ENCODE measurements at places on chromosomes 11 and 22. TPM values are rescaled to one million over a fixed set of nuclear protein-coding genes. Genes with fewer than 3 reads are reported as not detected.

DNA sequence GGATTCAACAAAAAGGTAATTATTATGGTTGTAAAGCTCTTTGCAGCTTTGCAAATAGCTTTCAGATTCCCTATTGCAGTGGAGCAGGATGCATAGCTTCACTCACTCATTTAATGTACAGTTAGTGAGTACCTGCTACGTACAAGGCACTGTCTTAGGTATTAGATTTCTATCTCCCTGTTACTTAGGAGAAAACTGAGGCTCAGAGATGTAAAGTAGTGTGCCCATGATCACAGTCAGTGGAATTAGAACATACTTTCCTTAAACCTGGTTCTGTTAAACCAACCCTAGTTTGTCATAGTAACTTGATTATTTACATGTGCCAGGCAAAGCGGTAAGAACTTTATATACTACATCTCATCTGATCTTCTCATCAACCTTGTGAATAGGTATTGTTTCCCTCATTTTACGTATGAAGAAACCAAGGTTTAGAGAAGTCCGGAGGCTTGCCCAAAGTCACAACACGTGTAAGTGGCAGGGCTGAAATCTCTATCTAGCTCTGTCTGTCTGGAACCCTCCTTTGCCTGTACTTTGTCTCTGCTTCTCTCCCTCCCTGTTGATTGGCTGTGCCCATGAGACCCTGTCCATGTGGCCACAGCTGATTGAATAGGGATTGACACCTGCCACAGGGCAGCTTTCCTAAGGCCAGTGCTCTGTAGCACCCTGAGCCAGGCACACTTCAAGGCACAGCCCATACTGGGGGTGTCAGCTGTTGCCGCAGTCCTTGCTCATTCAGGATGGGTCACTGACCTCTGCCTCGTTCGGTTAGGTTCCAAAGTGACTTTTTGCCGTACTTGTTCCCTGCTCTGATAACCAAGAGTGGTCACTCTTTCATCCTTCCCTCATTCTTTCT is 63.8 kb upstream of the PRSS23 start:
- no peak for DNase-seq

The SCN3B gene
- 0.64 TPM for total RNA-seq

DNA sequence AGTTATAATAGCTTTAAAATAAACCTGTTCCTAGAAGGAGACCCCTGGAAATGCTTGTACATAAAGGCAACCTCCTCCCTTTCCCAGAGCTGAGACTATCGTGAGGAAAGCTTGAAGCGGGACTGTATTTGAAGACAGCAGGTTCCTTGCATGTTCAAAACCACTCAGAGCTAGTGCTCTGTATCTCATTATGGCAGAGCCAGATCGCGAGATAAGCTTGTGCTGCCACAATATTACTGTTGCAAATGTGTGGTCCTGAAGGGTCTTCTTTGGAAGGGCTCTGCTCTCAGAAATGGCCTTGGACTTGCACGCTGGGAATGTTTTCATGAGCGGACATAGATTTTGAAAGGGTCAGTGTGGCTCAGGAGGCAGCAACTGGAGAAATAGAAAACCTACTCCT is 168.2 kb downstream of the KIRREL3 start:
- no peak for DNase-seq

- no peak for DNase-seq
Measured at GRCh38 chr11:105381941-105382340, 227.9 kb upstream of the GRIA4 start.

GRCh38 chr11:111364503-111364902 is 14.6 kb downstream of the POU2AF1 start:
- DNase-seq: no peak

The KBTBD4 gene
- 15.9 TPM for total RNA-seq

DNA sequence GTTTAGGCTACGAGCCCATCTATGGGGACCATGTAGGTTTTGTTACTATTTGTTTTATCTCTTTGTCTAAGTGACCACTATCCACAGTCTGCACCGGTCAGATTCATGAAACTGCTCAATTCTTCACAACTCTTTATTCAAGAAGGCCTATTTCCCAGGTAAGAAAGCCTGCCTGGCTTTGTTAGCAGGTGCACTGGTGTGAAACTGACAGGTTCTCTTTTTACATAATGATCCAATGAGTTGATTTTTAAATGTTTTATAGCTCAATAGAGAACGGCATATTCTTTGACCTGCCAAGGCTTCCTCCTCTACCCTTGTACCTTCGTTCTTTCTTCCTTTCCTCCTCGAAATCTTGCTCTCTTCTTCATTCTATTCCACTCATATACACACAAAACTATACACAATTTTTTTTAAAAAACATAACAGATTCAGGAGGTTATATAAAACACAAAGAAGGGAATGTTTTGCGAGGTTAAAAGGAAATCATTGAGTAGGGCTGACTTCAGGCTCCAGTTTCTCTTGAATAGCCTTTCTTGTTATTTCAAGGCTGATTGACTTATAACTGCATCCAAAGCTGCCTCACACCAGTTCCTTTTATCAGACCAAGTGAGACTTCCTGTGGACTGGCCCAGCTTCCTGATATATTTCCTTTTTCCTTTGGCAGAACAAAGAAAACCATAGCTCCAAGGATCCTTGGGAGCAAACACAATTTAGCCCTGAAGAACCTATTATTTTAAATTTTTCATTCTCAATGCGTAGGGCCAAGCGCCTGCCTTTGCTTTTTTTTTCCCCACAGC is 11.4 kb downstream of the FLI1 start:
- DNase-seq: no peak

The CADM1 gene
- 12.5 TPM for total RNA-seq

The CRYBA4 gene
- 0.52 TPM for total RNA-seq

DNA sequence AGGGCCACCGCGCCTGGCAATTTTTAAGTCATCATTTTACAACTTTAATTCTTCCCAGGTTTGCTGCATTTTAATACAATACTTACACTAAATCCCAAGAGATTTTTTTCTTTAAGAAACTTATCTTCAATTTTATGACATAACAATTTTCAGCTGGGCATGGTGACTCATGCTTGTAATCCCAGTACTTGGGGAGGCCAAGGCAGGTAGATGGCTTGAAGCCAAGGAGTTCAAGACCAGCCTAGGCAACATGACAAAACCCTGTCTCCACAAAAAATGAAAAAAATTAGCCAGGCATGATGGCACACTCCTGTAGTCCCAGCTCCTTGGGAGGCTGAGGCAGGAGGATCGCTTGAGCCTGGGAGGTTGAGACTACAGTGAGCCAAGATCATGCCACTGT is 38.8 kb downstream of the CLDN25 start:
- DNase-seq: no peak

- DNase-seq: no peak
Measured at GRCh38 chr22:46416891-46417580, 81.5 kb downstream of the TRMU start.

The MUC6 gene
- total RNA-seq: not detected

- peak; percentile 42 for DNase-seq
Measured at GRCh38 chr22:27718186-27719035, 83.1 kb downstream of the MN1 start.

- DNase-seq: no peak
Measured at GRCh38 chr11:61416941-61417340, 12.8 kb downstream of the CPSF7 start.

The GAL gene
- total RNA-seq: 65.2 TPM

DNA sequence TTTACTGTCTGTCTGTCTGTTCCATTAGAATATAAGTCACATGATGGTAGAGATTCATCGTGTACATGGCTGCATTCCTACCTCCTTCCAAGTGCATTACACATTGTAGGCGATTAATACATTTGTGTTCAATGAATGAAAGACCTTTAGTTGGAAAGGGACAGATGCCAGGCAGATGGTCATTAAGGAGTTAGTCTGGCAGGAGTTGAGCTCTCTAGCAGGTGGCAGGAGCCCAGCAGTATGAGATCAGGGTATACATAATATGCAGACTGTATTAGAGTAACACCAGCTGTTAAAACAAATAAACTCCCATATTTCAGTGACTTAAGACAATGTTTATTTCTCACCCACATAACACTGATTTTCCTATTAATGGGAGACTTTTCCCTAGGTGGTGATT is 147.7 kb upstream of the LARGE1 start:
- DNase-seq: no peak

DNA sequence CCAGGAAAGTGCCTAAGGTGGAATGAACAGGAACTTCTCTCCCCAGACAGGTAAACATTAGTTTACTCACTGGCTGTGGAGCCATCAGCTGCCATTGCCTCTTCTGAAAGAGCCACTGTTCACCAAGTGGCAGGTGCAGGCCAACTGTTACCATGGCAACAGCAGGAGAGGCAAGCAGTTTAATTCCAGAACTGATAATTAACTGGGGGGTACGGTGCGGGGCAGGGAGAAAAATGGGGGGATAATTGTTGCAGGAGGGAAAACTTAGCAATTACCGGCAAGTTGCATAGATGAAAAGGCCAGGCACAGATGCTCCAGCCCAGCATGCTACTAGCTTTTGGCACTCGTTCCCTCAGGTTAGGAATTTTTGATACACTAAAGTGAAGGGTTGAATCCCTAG is 85.1 kb downstream of the TRIM44 start:
- no peak for DNase-seq

- DNase-seq: no peak
Measured at GRCh38 chr11:28241760-28242159, 133.6 kb downstream of the METTL15 start.

GRCh38 chr11:114826910-114827442 is 148.6 kb downstream of the NXPE2 start:
- DNase-seq: no peak

DNA sequence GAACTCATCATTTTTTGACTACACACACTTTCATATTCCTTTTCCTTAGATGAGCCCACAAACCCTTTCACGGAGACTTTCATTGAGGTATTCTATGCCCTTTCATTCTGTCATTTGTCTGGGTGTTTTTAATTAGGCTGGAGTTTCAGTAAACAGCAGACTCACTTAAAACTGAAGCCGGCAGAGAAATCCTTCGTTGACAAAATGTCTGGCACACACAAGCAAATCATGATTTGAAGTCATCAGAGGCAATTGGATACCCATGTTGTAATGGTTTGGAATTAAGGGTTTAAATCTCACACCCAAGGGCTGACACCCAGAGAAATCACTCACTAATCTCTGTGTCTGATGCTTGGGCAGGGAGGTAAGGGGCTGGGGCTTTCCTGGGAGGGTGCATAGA is 127.1 kb downstream of the EHF start:
- DNase-seq: no peak

DNA sequence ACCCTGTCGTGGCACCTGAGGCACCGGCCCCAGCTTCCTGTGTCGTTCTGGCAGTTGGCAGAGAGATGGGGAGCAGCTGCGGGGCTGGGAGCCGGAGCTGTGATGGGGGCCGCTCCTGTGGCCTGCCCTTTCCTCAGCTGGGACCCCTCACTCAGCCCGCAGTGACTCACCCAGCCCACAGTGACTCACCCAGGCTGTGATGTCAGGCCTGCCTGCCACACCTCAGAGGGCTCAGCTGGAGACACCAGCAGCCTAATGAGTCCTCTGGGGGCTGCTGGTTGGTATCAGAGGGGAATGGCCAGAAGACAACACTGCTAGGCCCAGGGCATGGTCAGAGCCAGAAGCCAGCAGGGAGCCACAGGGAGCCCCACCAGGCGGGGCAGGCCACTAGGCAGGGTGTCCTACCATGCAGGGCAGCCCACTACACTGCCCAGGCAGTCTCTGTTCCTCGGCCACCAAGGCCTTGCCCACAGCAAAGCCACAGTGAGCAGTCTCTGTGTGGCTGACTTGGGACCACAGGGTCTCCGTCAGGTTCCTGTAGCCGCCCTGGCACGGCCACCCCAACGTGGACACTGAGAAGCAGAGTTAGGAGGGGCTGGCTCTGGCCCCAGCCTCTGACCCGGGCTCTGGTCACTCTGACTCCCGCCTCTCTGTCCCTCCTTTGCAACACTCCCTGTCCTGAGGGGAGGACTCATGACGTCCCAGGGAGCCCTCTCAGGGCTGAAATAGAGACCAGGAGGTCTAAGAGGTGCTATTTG is 4.2 kb upstream of the FXYD2 start:
- peak; percentile 25 for DNase-seq

The BCL2L13 gene
- 26.0 TPM for total RNA-seq

DNA sequence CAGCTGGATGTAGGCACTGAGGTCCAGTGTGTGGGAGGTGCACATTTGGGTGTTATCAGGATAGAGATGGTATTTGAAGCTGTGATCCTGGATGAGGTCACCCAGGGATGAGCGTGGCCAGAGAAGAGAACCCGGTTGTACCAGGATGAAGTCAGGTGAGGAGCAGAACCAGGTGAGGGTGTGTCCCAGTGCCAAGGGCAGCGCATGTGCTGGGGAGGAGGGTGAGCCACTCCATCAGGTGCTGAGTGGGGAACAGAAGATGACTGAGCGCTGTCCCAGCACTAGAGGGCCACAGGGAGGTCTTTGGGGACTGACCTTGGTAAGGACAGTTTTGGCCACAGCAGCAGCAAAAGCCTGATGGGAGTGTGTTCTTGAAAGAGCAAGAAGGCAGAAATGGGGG is 2.7 kb downstream of the ARL2 start:
- DNase-seq: peak; percentile 44

GRCh38 chr11:17389211-17389956 is 925 bp upstream of the KCNJ11 start:
- peak; percentile 87 for DNase-seq

DNA sequence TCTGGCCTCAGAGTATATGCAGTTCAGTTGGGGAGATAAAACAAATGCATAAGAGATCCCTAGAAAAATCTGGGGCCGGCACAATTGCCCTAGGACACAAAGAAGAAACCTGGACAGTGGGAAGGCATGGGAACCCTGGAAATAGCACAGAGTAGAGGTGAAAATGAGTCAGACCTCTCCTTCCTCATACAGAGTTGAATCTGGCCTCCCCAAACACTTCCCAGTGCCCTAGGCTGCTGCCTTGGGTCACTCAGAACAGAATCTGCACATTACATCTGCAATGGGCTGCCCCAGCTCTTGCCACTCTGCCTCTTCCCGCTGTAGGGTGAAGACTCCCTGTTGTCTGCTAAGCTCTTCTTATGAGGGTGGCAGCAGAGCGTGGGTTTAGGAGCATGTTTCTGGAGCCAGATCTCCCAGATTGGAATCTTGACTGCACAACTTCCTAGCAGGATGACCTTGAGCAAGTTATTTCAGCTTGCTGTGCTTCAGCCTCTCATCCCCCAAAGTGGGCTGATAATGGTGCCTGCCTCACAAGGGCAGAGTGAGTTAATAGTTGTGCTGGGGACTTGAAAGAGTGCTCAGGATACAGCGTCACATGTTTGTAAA is 47.1 kb upstream of the NECTIN1 start:
- DNase-seq: no peak

The SCGB1C1 gene
- total RNA-seq: not detected

DNA sequence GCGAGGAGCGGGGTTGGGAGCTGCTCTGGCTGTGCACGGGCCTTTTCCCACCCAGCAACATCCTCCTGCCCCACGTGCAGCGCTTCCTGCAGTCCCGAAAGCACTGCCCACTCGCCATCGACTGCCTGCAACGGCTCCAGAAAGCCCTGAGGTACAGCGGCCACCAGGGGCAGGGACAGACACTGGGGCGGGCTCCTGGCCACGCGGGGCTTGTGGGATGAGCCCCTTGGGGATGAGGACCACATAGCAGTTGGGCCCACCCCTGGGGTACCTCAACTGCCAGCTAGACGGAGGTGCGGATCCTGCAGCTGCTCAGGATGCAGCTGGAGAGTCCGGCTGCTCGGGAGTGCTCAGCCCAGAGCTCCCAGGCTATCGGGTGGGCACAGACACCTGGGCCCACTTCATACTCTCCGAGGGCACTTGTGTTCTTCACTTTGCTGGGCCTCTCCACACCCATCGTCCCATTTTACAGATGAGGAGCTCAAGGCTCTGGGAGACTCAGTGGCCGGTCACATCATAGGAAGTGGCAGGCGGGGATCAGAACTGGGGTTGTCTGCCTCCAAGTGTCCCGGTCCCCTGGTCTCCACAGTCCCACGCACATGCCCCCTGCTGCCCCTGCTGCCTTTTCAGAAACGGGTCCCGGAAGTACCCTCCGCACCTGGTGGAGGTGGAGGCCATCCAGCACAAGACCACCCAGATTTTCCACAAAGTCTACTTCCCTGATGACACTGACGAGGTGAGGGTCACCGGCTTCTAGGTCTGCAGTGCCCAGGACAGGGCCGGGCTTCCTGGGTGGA is 77.6 kb downstream of the MYO7A start:
- DNase-seq: no peak

Data from H9 (cell line).